MCF 10A (cell line): ENCODE measurements at places on chromosomes 1 and 21. TPM values are rescaled to one million over a fixed set of nuclear protein-coding genes. Genes with fewer than 3 reads are reported as not detected.

DNA sequence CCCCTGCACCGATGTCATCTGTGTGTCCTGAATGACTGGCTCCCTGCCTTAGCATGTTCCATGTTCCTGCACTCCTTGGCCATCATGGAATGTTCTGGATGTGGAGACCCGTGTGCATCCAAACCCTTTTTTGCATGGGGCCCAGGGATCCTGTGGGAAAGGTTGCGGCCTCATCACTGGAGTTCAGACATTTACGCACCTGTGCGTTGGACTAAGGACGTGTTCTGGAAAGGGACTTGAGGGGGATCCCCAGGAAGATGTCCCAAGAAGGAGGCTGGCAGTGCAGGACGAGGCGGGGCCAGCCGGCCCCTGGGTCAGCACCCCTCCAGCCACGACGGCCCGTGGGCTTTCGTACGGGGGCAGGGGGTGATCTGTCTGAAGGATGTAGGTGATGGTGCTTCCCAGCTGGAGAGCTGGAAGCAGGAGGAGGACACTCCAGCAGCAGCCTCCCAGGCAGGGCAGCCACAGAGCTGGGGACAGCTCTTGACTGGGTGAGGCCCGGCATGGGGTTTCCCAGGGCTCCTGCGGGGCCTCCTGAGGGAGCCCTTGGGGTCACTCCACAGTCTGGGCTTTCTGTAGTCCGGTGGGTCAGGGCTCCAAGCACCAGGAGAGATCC, 67.2 kb downstream of the SCCPDH start:
- DNase-seq, result no peak
- H3K27ac ChIP-seq, result no peak overlapping the region
- H3K27me3 ChIP-seq, result no peaks in the 10 kb centered on the region

DNA sequence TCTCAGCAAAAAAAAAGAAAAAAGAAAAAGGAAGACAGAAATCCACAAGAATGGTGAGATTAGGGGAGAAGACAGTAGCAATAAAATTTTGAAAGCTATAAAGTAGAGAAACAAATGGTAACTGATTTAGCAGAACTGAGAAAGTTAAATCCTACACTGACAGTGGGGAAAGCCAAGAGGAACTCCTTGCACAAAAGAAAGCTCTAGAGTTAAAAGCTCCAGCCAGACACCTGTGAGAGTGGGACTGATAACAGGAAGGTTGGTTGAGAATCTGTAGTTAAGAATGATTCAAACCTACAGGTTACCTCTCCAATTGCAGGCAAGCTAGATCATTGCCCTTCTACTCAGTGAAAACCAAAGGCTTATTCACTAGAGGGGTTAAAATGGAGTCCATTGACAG, 23.6 kb downstream of the FBXO28 start:
- H3K27ac ChIP-seq, result peak overlapping the region; percentile 1
- H3K4me1 ChIP-seq, result peaks cover 6% of the 10 kb centered on the region
- no peaks in the 10 kb centered on the region for H3K27me3 ChIP-seq
- DNase-seq, result no peak
- no peak overlapping the region for H3K4me3 ChIP-seq

- no peak overlapping the region for H3K27ac ChIP-seq
- H3K4me1 ChIP-seq, result peaks cover 15% of the 10 kb centered on the region
- no peaks in the 10 kb centered on the region for H3K36me3 ChIP-seq
- no peak for DNase-seq
- H3K4me3 ChIP-seq, result no peak overlapping the region
Measured at GRCh38 chr21:23811805-23812204, 1795.5 kb downstream of the MRPL39 start.

DNA sequence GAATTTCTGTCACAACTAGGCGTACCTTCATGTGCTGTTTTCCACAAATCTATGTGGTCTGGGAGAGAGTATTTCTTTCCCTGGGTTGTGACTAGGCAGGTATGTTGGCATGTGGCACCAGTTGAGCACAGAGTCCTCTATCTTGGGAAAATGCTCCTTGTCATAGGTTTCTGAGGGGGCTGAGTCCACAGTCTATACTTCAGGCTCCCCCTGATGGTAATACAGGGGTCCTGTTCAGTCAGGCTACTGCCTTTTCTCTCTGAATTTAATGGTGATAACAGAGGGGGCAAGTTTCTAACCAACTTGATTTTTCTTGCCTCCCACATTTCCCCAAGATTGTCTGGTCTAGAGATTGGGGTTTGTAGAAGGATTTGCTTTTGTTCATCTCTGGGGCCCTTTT, 35.8 kb downstream of the VANGL1 start:
- no peak for DNase-seq
- no peak overlapping the region for H3K27ac ChIP-seq
- H3K4me1 ChIP-seq, result peaks cover 18% of the 10 kb centered on the region
- H3K27me3 ChIP-seq, result no peaks in the 10 kb centered on the region

- H3K4me1 ChIP-seq, result peaks cover 6% of the 10 kb centered on the region
- peaks cover 17% of the 10 kb centered on the region for H3K27me3 ChIP-seq
- H3K36me3 ChIP-seq, result no peaks in the 10 kb centered on the region
- no peak for DNase-seq
- H3K27ac ChIP-seq, result no peak overlapping the region
Measured at GRCh38 chr1:41719590-41719989, 199.1 kb downstream of the HIVEP3 start.

GRCh38 chr1:101996825-101997465, at the start of gene OLFM3:
Gene OLFM3 (minus strand): TSS chr1:101996926.
- peak; percentile 9 for DNase-seq
- H3K27me3 ChIP-seq, result peaks cover 60% of the 10 kb centered on the region
- H3K27ac ChIP-seq, result no peak within 1 kb of the TSS
- H3K4me1 ChIP-seq, result no peaks in the 10 kb centered on the region

DNA sequence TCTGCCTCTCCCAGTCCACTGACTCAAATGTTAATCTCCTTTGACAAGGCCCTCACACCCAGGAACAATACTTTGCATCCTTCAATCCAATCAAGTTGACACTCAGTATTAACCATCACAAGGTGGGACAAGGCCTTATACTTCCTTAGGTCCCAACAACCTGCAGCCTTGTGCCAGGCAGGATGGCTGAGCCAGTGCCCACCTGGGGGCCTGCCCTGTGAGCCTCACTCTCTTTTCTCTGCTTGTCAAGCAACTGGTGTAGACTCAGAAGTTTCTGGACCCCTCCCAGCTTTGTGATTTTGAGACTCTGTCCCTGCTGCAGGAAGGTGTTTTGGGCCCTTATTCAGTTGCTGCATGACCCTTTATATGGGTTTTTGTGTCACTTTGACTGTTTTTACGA, 310.0 kb upstream of the C1orf174 start:
- no peak overlapping the region for H3K27ac ChIP-seq
- no peak for DNase-seq
- no peaks in the 10 kb centered on the region for H3K4me1 ChIP-seq
- H3K4me3 ChIP-seq, result no peak overlapping the region
- no peaks in the 10 kb centered on the region for H3K27me3 ChIP-seq

DNA sequence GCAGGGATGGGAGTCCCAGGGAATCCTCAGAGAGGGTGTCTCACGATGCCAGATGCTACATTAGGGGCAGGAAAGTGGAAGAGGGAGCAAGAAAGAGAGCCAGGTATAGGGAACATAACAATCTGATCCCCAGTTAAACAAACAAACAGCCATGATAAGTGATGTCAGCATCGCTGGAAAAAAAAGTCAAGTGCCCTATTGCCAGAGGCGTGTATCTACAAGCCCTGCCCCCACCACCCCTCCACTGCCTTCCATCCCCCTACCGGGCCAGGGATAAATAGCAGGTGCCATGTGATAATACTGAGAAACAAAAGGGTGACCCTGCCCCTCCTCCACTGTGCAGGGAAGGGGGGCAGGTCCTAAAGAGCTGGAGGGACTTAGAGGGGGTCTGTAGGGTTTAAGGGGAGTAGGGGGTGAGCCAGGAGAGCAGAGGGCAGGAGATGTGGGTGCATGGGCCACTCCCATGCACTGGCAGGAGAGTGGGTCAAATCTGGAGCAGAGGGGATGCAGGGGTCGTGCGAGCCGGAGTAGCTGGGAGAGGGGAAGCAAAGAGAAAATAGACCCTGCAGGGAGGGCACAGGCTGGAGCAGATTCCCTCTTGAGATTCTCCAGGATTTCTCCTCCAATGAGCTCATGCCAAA, 3.4 kb downstream of the SLC26A9 start:
- peaks cover 88% of the 10 kb centered on the region for H3K27me3 ChIP-seq
- peaks cover 29% of the 10 kb centered on the region for H3K4me1 ChIP-seq
- H3K36me3 ChIP-seq, result no peaks in the 10 kb centered on the region
- DNase-seq, result peak; percentile 65

GRCh38 chr1:41175546-41175945, 66.6 kb downstream of the SCMH1 start:
- peaks cover 16% of the 10 kb centered on the region for H3K4me1 ChIP-seq
- H3K36me3 ChIP-seq, result peaks cover 7% of the 10 kb centered on the region
- DNase-seq, result peak; percentile 4
- no peak overlapping the region for H3K4me3 ChIP-seq
- H3K27me3 ChIP-seq, result no peaks in the 10 kb centered on the region

- peaks cover 6% of the 10 kb centered on the region for H3K36me3 ChIP-seq
- DNase-seq, result no peak
Measured at GRCh38 chr1:94831641-94832040, 11.5 kb downstream of the SLC44A3 start.

DNA sequence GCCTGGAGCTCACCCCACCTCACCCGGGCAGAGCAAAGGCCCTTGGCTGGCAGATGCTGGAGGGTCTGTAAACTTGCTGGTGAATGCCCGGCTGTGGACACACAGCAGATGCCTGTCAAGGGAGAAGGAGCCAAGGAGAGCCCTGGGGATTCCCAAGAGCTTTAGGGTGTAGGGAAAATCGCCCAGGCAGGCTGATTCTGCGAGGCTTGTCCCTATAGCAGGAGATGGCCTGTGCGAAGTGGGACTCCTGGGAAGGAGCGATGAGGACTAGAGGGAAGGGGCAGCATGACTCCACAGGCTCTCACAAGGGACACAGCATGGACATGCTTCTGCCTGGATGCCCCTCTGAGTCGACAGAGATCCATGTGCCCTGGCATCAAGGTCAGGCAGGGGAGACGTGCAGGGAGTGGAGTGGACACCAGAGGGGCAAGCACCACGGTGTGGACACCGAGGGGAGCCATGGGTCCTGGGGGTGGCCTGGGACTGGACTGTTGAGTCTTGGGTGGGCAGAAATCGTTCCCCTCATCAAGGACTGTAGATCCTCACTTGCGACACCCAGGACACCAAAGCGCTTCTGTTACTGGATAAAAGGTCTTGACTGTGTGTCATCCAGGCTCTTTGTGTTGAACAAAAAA, 71.4 kb upstream of the ABCG1 start:
- H3K36me3 ChIP-seq, result no peaks in the 10 kb centered on the region
- no peaks in the 10 kb centered on the region for H3K4me1 ChIP-seq
- no peak overlapping the region for H3K27ac ChIP-seq
- peaks cover 14% of the 10 kb centered on the region for H3K27me3 ChIP-seq

DNA sequence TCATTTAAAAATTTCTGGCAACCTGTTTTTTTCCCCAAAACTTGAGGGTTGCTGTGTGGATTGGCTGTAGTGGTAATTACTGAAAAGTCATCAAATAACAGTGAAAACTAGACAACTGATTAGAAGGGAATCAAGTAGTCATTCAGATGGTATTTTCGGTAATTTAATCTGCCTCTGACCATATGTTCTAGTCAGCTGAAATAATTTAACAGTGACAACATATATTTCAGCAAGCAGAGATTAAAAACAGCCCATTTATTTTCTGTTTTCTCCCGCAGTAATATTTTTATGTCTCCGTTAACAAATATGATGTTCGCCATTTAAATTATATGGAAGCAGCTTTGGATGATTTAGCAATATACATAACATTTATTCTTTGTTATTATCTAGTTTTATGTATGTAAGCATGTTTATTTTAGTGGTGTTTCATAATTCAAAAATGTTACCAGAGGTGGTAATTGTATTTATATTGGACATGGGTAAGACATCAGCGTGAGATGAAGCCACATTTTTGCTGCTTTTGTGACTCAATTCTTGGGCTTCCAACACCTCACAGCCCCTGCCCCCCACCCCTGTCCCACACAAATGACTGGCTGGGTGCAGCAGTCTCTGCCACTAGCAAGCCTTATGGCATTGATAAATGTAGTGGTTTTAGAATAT, 104.4 kb downstream of the GALNT2 start:
- H3K4me3 ChIP-seq, result no peak overlapping the region
- DNase-seq, result peak; percentile 89
- no peak overlapping the region for H3K27ac ChIP-seq
- H3K4me1 ChIP-seq, result peaks cover 33% of the 10 kb centered on the region
- no peaks in the 10 kb centered on the region for H3K36me3 ChIP-seq

- H3K4me3 ChIP-seq, result no peak overlapping the region
- H3K36me3 ChIP-seq, result peaks cover 30% of the 10 kb centered on the region
- H3K27me3 ChIP-seq, result no peaks in the 10 kb centered on the region
- peaks cover 10% of the 10 kb centered on the region for H3K4me1 ChIP-seq
- DNase-seq, result peak; percentile 52
Measured at GRCh38 chr1:85692730-85693314, 15.4 kb downstream of the ZNHIT6 start.

GRCh38 chr1:65211331-65211730, 63.3 kb downstream of the AK4 start:
- peaks cover 19% of the 10 kb centered on the region for H3K36me3 ChIP-seq
- no peak for DNase-seq
- H3K4me1 ChIP-seq, result no peaks in the 10 kb centered on the region
- H3K27ac ChIP-seq, result no peak overlapping the region

DNA sequence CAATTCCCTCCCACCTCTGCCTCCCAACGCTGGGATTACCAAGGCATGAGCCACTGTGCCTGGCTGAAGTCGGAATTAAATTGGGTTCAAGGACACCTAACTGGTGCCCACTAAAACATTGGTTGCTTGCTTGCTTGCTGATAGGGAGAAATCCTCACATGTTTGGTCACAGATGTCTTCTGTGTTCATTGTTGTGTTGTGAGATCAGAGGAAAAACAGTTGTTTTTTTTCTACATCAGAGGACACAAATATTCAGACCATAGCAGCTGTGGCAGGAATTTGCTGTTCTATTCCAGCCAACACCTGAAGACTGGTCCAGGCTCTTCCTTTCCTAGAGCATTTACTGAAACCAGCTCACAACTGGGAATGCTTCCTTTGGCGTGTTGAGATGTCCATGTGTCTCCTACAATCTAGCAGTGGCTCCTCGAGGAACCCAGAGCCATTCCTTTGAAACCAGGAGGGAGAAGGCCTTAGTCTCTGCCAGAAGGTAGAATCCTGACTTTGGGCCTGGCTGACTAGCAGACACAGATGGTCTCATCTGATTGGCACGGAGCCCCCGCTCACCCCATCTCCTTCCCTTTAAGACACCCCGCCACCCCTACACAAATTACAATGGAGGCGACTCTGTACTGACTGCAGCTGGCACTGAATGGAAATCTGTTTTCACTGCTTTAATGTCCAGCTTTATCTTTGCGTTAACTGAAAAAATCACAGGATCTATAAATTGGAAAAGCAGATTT, 24.3 kb upstream of the TRIM17 start:
- no peak overlapping the region for H3K27ac ChIP-seq
- no peak for DNase-seq
- H3K4me3 ChIP-seq, result no peak overlapping the region
- H3K36me3 ChIP-seq, result no peaks in the 10 kb centered on the region
- H3K27me3 ChIP-seq, result peaks cover 75% of the 10 kb centered on the region

- H3K27me3 ChIP-seq, result peaks cover 3% of the 10 kb centered on the region
- H3K4me1 ChIP-seq, result peaks cover under 1% of the 10 kb centered on the region
- DNase-seq, result no peak
- H3K4me3 ChIP-seq, result no peak overlapping the region
- H3K36me3 ChIP-seq, result no peaks in the 10 kb centered on the region
Measured at GRCh38 chr1:53362270-53362669, 34.4 kb upstream of the LRP8 start.

Gene TENT5C
- total RNA-seq, result 0.05 TPM in 1 of 2 replicates, not detected in the other

Gene CXADR
- total RNA-seq, result 7.9 TPM in 2 replicates

Gene CLEC20A
- not detected in 2 replicates for total RNA-seq

Gene LCE3E
- not detected in 2 replicates for total RNA-seq

Gene CCDC27
- not detected in 2 replicates for total RNA-seq

Gene FCRLB
- 1.1 and 1.3 TPM in 2 replicates for total RNA-seq

Gene NR1I3
- total RNA-seq, result not detected in 2 replicates
